ENCODE measurements at places on chromosomes 2 and 18.

DNA sequence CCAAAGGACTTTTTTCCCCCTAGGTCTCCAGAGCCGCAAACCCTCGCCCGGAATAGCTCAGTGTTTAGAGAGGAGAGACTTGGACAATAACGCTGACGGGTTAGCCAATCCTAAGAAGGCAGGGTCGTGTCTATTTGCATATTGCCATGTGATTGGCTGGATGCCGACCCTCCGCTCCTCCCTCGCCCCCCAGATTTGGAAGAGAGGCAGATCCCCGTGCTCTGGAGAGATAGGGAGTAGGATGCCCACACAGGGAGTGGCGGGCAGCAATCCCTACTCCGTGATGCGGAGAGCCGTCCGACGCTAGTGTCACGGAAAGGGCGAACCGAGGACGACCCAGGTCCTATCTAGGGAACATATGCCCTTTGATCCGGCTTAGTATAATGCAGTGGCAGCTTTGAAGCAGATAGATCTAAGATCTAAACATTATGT is 1.4 kb downstream of the WNT6 start:
- DNase-seq, result no peak

DNA sequence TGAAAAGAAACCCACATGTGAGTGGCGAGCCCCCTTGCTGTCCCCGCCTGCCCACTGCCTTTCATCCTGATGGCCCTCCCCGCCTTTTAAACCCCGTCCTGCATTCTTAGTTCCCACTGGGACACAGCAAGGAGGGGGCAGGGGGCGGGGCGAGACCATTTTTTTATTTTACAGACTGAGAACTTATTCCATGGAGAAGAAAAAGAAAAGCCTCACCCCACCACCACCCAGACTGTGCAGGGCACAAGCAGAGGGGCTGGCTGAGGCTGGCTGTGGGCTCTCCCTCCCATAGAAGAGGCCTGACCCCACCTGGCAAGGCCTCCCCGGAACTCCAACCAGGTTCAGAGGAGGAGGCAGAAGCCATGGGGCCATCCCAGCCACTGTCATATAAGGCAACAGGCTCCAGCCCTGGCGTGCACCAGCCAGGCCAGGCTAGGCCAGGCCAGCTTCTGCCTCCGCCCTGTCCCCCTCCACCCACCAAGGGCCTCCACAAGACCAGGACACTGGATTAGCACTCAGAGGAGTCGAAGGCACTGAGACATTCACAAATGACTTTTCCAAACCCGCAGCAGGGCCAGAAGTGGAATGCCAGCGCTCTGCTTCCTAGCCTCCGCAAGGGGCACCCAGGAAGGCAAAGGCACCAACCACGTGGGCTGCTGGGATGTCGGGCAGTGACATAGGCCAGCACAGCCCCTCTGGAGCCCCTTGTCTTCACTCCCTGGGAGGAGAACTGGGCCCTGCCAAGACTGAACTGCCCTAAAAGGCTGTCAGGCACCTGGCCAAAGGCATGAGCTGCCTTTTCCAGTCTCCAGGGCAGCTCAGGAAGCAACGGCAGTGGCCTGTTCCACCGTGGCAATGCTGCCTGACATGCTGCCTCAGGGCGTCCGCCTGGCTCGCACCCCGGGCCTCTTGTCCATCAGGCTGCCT is 37.5 kb upstream of the SEMA4C start:
- DNase-seq, result no peak

DNA sequence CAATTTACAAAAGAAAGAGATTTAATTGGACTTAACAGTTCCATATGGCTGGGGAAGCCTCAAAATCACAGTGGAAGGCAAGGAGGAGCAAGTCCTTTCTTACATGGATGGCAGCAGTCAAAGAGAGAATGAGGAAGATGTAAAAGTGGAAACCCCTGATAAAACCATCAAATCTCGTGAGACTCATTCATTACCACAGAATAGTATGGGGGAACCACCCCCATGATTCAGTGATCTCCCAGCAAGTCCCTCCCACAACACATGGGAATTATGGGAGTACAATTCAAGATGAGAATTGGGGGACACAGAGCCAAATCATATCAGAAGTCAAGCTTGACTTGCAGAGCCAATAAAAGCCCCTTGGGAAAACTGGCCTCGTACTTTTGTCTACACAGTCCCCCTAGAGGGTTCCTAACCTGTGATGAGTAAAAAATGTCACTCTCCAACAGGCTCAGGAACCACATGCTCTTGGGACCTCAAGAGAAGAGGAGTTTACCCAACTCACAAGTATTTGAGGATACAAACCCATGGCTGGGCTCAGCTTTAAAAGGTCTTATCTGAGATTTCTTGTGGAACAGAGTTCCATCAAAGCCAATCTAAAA is 11.2 kb upstream of the INPP4A start:
- no peak for DNase-seq

GRCh38 chr2:158748926-158749590 is 46.1 kb upstream of the DAPL1 start:
- DNase-seq, result no peak

- DNase-seq, result no peak
Measured at GRCh38 chr2:166321076-166321475, 54.7 kb downstream of the SCN9A start.

DNA sequence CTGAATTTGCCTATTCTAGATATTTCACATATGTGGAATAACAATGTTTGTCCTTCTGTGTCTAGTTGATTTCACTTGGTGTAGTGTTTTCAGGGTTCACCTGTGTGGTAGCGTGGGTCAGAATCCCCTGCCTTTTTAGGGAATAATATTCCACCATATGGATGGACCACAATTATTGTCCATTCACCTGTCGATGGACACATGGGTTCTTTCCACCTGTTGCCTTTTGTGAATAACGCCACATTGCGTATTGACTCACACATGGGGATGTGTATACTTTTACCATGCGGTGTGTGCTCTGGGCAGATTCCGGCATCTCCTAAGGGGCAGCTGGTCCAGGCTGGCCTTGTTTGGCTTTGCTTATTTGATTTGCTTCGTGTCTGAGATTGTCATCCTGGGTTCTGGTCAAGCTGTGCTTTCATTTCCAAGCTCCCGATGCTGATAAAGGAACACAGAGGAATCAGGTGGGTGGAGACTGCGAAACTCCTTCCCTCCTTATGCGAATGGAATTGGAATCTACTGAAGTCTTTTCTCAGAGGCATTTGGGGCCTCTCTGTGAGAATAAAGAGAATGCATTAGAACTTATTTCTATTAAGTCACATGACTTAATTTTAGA is 18.9 kb upstream of the ALLC start:
- DNase-seq, result no peak

GRCh38 chr2:218161644-218162043 is 5.1 kb downstream of the CXCR1 start:
- DNase-seq, result no peak

- no peak for DNase-seq
Measured at GRCh38 chr18:49515516-49515915, 28.5 kb upstream of the C18orf32 start.

- DNase-seq, result no peak
Measured at GRCh38 chr2:7899241-7899640, 782.6 kb upstream of the ID2 start.

- DNase-seq, result no peak
Measured at GRCh38 chr2:19987936-19988335, 2.0 kb downstream of the WDR35 start.

DNA sequence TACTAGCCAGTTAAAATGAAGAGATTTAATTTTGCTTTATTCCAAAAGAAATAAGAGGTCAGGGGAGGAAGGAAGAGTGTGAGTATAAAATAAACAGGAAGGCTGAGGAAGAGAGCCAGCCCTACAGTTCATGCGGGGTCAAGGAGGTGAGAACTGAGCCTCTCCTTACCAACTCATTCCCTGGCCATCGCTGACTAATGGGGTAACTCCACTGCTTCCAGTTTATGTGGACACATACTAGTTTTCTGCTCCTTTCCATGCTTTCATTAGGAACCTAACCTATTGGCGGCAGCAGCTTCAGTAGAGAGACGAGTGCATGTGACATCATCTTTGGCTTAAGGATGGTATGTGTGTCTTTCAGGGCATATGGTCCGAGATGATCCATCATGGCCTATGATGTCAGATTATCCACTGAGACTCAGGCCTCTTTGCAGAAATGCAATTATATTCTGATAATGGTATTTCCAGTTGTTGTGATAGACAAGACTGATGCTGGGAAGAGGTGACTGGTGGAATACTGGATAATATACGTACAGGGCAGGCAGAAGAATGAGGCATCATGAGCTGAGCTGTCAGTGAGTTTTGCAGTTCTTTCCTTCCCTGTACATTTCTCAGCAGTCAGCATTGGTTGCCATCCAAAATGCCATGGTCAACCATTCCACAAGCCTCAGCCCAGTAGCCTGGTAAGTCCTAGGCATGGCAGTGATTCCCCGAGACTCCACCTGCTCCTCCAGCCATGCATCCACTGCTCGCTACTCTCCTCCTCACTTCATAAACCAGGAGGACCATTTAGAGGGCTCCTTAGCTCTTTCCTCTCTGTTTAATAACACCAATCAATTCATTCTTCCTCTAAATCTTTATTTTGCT is 184.6 kb upstream of the OSR1 start:
- no peak for DNase-seq

- DNase-seq, result peak; percentile 4
Measured at GRCh38 chr2:26396734-26397298, 4.9 kb upstream of the DRC1 start.

DNA sequence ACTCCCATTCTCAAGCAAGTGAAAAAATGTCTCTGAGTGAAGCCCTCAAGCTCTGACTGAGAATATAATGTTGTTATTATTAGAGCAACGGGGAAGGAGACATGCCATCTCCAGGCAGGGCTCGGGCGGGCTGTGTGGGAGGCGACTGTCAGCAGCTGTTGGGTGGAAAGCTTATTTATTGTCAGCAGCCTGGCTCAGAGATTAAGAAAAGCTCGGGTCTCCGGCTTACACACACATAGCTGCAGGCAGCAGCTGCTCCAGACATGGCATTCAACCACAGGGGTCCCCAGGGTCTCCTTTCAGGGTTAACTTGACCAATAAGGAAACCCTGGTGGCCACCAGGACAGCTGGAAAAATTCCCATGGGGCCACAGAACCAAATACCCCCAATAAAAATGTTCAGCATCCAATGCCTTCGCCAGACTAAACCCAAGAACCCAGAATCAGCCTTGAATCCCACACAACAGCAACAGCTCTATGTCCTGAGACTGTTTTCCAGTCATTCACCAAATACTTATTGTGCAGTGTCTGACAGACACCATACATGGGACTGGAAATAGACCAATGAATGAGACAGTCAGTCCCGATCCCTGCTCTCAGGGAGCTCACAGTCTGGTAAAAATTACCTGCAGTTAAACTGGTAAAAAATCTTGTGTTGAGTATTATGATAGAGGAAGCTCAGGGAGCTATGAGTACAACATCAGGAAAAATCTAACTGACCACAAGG is 70.5 kb upstream of the RTN4 start:
- DNase-seq, result no peak
